Hematopoietic multipotent progenitor cell treated with erythropoietin and hydrocortisone succinate and interleukin-3 and kit ligand, for 17 days (in vitro differentiated cells): ENCODE measurements at places on chromosomes 7 and 10.

- no peak for DNase-seq
Measured at GRCh38 chr10:126696684-126697083, 26.2 kb upstream of the C10orf90 start.

GRCh38 chr10:103542764-103543616 is 49.5 kb downstream of the NEURL1 start:
- no peak for DNase-seq

DNA sequence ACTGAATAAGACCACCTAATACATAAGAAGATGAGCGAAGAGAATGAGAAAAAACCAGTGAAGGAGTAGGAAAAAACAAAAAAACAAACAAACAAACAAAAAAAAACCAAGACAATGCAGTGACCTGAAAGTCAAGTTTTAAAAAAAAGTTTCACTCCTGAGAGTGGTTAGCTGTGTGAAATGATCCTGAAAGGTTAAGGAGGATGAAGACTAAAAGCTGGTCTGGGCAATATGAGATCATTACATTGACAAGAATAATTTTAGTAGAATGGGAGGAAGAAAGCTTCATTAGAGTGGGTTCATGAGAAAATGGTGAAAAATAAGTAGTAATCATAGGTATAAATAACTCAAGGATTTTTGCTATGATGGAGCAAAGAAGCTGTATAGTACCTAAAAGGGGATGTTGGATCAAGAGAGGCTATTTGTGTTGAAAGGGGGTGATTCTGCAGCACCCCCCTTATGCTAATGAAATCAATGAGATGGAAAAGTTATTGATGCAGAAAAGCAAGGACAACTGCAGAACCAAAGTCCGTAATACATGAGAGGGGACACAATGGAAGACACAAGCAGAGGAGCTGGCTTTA is 80.2 kb downstream of the KMT2C start:
- DNase-seq, result no peak

DNA sequence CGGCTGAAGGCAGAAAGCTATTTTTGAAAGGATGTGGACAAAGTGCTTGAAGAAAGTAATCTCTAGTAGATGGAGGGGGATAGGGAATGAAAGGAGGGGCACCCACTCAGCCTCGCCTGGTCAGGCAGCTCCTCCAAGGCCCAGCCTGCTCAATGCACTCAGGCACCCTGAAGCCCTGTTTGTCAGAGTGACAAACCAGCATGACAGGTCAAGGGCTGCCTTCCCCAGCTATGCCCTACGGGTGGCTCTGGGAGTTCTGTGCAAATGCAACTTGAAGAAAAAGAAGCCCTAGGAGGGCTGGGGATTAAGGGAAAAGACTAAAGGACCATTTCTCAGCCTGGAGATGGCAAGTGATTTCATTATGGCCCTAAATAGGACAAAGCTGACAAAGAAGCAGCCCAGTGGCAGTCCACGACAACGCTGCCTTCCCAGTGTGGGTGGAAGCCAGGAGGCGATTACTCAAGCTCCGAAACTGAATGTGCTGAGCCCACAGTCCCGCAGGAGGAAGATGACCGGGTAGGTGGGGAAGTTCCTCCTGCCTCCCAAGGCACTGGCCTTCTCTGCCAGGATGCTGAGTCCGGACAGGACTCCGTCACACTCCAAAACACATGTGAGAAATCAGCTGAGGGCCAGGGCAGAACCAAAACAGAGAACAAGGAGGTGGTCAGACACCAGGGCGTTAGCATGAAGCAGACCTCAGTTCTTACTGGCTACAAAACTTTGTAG is 16.3 kb downstream of the LIPA start:
- DNase-seq, result no peak

DNA sequence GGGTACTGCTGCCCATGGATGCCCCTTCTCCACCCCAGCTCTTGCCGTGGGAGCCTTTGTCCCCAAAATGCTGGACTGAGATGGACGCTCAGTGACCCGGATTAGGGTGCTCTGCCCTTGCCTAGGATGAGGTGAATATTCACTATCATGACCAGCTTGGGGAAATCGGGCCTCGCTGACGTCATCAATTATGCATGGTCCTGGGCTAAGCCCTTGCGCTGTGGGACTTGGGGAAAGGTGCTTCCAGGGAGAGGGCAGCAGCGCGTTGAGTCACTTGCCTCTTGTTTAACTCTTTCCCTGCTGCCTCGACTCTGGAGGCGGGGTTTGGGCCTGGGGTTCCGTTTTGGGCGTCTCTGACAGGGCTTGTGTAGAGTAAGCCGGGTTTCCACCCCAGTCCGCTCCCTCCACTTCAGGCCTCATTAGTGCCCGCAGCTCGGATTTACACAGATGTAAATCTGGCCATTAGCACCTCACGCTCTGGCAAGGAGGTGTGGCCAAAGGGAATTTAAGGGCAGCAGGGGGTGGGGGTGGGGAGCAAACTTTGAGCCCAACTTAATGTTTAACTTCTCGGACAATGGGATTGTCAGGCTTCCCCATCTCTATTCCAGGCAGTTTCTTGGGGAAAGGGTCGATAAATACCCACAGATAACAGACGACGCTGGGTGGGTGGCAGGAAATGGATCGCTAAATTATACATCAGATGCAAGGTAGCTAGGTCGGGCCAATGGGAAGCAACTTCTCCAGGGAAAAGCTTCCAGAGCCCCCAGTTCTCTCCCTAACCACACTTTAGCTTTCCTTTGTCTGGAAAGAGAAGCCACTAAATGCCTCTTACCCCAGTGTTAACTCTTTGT is 51.3 kb upstream of the TCF7L2 start:
- no peak for DNase-seq
